ENCODE measurements at places on chromosomes 4 and X.

GRCh38 chrX:47179221-47179927, 14.3 kb upstream of the UBA1 start:
- DNase-seq, result no peak

DNA sequence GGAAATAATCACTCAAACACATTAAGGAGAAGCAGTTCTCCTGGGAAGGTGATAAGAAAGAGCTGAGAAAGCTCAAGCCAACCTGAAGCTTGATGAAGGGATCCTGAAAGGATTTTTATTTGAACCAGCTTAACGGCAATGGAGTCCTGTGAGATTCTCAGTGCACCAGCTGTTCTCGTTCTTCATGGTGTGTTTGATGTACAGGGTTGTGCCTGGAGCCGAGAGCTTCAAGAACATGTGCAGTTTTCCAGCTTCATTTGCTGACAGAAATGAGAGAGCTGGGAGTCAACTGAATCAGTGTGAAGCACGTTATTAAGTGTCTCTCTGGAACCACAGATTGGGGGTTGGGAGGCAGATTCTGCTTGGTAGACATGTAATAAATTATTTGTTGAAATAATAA, 115.7 kb downstream of the ANKRD50 start:
- no peak for DNase-seq

DNA sequence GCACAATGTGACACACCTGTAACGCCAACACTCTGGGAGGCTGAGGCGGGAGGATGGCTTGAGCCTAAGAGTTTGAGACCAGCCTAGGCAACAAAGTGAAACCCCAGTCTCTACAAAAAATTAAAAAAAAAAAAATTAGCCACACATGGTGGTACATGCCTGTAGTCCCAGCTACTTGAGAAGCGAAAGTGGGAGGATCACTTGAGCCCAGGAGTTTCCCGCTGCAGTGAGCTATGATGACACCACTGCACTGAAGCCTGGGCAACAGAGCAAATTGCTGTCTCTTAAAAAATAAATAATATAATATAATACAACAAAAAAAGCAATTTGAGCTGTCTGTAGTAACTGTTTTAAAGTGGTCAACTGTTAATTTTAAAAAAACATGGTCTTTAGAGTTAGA, 13.2 kb downstream of the SPOCK3 start:
- no peak for DNase-seq

DNA sequence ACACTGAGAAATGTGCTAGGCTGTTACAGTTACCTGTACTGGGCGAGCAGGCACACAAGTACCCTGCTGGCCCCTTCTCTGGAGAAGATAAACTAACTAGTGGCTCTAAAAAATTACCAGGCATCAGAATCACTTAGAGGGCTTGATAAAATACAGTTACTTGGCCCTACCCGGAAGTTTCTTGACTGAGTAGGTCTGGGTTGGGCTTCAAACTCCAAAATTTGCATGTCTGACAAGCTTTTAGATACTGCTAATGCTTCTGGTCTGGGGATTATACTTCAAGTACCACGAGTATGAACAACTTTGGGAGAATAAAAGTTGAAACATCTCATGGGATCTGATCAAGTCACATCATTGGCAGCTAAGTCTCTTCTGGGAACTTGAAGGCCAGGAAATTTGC, 30.8 kb downstream of the CEP135 start:
- DNase-seq, result no peak

DNA sequence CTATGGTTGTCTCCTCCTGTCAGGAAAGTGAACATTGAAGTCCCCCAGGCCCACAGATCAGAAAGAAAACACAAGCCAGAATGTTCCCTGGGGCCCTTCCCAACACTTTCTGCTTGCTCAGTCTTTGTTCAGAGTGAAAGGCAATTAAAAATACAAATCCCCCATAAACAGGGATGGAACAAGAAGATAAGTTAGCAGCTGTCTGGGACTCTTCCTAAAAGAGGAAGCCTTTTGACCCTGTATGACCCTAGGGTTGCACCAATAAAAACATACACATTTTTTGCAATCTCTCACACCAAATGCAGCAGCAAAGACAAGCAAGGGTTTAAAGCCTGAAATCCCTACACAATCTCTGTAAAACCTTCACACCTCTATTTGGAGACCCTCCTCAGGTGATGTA, 22.6 kb downstream of the IRF2 start:
- DNase-seq, result no peak
